ENCODE measurements at places on chromosomes 16 and 17.

GRCh38 chr16:85391769-85392583 lies 221.1 kb upstream of the GSE1 start:
- no peak for DNase-seq

DNA sequence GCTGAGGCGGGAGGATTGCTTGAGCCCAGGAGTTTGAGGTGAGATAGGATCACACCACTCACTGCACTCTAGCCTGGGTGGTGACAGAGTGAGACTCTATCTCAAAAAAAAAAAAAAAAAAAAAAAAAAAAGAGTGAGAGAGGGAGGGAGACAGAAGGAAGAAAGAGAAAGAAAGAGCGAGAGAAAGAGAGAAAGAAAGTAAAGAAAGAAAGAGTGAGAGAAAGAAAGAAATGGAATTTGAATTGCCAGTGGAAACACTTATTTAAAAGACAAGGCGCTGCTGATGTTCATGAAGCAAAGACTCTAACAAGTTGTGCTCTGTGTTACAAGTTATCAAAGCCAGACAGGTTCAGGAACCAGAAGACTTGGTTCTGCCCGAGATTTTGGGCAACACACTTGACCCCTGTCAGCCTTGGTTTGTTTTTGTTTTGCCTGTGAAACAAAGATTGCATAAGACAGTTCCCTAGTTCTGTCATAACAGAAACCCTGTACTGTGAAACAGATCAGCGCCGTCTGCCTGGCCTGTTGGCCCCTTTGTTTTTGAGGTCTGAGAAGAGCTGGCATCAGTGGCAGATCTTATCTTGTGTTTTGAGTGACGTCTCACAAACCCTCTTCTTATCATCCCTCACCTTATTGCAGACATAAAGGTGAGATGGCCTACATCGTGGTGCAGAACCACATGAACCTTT lies 55.4 kb upstream of the ENDOV start:
- DNase-seq: no peak

DNA sequence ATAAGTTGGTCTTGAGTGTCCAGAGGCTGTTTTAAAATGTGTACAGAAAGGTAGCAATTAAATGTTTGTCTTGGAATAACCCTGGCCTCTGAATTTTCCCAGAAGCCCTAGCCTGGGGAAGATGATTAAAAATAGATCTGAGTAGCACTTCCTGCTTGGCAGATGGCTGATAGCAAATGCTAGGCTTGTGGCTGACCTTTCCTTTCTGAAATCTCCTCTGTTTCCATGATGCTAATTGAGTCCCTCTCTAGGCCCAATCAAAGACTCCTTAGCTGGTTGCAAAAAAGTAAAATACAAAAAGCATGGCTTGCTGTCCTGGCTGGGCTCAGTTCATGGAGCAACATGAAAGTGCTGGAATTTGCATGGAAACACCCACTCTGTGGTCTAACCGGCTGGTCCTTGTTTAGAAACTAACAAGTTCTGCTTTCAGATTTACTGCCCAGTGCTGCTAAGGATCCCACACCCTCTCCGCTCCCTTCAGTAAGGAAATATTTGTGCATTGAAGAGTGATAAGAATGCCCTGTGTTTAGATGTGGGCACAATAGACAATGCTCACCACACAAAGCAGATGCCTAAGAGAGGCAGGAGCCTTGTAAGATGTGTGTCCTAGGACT lies 40.8 kb downstream of the YPEL2 start:
- DNase-seq: no peak

- no peak for DNase-seq
Measured at GRCh38 chr16:984121-984694, 2.6 kb downstream of the SOX8 start.

DNA sequence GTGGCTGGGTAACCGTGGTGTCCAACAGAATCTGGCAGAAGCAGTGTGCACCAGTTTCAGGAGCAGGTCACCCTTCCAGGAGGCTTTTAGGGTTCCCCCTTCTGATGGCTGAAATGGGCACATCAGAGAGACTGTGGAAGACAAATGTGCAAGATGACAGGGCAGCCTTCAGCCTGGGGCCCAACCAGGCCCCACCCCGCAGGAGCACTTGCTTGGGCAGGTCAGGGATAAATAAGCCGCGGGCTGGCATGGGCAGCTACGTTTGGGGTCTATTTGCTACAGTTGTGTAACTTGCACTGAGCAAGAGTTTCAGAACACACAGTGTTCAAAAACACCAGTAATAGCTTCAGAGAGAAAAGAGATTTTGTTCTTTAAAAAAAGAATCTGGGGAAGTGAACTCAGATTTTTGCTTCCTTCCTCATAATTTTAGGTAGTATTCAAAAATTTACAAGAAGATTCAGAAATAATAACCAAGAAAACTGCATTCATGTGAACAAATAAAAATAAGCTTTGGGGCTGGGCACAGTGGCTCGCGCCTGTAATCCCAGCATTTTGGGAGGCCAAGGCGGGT lies 44.9 kb upstream of the BAHCC1 start:
- no peak for DNase-seq

DNA sequence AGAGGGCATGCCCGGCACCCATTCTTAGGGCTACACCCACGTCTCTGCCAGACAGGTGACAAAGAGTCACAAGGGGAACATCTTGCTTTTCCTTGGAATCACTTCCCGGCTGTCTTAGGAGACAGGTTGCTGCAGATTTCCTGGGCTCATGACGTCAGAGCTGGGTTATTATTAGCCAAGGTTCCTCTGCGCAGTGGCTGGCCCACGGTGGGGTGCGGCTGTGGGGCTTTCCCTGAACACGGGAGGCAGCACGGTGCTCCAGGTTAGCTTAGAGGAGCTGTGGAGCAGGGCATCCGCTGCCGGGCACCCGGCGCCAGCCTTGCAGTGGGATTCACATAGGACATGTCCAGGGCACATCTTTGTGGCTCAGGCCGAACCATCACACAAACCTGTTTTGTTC lies 118.0 kb upstream of the PLCG2 start:
- DNase-seq: no peak

GRCh38 chr17:59516451-59516850 lies 49.0 kb upstream of the DHX40 start:
- no peak for DNase-seq

GRCh38 chr17:78979780-78980623 lies at the start of gene LGALS3BP:
TSS of gene LGALS3BP (minus strand) at chr17:78979923. CDS start at chr17:78977191, 2,732 bp downstream.
- no peak for DNase-seq

DNA sequence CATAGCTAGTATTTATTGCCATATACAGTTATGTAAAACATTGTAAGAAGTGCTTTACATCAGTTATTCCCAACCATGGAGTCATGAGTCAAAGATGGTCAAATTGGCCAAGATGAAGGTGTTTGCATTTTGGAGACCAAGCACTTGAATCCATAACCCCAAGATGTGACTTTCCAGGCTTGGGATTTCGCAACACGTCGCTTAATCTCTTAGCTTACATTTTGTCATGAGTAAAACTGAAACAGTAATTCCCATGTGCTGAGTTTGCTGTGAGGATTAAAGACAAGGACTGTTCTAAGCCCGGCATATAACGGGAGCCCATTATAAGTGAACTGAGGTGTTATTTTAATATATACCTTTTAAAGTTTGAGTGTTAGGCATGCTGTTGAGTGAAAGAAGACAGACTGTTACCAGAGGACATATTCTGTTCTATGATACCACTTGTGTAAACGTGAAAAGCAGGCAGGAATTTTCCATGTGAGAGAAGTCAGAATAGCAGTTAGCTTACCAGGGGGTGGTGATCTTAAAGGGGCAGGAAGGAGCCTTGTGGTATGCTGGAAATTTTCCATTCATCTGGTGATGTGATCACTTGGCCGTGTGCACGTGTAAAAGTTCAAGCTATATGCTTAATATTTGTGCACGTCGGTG lies 484.9 kb downstream of the WWOX start:
- no peak for DNase-seq

DNA sequence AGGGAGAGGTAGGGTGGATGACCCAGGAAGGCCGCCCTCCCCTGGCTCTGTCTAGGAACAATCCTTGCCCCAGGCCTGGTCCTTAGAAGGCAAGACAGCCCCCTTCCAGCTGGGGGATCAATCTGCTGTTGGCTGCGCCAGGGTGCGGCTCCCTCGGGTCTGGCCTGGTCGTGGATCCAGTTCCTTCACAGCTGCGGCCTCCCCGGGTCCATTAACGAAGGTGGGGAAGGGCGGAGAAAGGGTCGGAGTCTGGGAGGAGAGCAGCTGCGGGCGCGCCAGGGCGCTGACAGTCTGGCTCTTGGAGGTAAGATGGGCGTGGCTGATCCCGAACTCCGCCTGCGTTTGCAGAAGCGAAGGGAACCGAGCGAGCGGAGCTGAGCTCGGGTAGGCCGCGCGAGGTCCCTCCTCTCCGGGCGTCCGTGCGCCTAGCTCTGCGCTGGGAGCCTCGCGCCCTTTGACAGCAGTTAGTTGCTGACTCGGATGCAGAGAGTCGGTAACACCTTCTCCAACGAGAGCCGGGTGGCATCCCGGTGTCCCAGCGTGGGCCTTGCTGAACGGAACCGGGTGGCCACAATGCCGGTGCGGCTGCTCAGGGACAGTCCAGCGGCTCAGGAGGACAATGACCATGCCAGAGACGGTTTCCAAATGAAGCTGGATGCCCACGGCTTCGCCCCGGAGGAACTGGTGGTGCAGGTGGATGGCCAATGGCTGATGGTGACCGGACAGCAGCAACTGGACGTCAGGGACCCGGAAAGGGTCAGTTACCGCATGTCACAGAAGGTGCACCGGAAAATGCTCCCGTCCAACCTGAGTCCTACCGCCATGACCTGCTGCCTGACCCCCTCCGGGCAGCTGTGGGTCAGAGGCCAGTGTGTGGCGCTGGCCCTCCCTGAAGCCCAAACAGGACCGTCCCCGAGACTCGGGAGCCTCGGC lies at the start of gene HSPB9:
TSS of gene HSPB9 (plus strand) at position 434 of the 933 bp plus-strand sequence. CDS start at position 481, 47 bp downstream.
- no peak for DNase-seq

- no peak for DNase-seq
Measured at GRCh38 chr16:88539652-88540345, 30.4 kb upstream of the ZC3H18 start.

- no peak for DNase-seq
Measured at GRCh38 chr16:85662482-85662812, 26.3 kb downstream of the GINS2 start.

DNA sequence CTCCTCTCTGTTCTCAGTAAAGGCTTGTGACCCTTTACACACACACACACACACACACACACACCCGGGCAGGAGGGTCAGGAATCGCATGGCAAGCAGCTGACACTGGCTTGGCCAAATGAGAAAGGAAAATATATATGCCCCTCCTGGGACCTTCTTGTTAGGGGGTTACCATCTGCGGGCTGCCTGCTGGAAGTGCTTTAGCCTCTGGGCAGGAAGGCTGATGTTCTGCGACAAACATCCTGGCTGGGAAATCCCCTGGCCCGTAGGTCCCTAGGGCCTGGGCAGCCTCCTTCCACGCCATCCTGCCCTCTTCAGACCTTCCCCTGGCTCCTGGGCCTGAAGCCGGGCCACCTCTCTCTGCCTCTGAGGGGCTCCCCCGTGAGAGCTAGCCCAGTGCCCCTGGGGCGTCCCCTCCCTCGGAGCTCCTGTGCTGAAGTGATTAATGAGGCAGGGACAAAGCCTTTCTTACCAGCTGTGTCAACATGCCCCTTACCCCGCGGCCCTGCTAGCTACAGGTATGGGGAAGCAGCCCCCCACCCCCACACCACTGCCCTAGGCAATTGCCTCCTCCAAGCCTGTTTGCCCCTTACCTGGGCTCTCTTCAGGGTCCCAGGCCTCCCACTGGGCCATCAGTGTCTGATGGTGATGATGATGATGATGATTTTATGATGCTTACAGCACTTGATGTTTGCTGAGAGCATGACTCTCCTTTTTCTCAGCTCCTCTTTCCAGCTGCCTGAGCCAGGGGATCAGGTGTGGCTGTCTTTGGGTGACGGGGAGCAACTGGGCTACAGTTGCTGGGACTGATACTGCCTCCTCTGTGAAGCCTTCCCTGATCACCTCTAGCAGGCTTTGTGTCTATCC lies 32.8 kb upstream of the ETV4 start:
- DNase-seq: no peak

- no peak for DNase-seq
Measured at GRCh38 chr16:82643936-82644630, 17.3 kb downstream of the CDH13 start.

GRCh38 chr17:20264996-20265395 lies 202.3 kb downstream of the LGALS9B start:
- DNase-seq: no peak

DNA sequence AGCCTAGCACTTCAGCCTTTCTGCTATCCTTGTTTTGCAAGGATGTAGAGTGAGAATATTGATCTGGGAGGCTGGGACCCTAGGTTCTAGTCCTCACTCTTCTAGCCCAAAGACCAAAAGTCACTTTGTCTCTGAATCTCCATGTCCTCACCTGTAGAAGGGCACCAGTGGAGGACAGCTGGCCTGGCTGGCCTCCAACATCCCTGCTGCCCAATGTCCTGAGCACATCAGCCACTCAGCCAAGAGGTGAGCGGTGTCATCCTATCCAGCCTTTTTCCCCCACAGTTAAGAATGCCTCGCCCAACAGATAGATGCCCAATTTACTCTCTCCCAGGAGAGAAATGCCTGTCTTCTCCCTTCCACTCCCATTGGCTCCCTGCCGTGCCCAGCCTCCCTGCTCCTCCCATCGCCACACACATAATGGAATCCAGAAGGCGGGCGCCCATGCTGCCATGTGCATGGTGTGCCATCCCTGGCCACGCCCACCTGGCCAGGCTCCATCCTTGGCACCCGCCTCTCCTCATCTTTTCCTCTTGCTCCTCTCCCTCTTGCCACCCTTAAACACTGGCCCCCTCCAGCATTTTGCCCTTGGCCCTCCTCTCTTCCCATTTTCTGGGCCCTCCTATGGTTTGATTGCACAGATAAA lies 157.3 kb upstream of the SDK2 start:
- DNase-seq: no peak

DNA sequence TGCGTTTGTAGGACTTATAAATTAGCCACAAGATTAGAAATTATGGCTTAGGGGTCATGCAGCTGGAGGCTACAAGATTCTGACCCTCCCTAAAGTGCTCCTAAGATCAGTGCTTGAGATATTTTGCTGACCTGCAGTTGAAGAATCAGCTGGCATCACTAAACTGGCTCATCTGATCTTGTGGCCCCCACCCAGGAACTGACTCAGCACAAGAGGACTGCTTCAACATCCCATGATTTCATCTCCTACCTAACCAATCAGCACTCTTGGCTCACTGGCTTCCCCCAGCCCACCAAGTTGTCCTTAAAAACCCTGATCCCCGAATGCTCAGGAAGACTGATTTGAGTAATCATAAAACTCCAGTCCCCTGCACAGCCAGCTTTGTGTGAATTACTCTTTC lies 86.4 kb upstream of the ERCC4 start:
- DNase-seq: no peak

DNA sequence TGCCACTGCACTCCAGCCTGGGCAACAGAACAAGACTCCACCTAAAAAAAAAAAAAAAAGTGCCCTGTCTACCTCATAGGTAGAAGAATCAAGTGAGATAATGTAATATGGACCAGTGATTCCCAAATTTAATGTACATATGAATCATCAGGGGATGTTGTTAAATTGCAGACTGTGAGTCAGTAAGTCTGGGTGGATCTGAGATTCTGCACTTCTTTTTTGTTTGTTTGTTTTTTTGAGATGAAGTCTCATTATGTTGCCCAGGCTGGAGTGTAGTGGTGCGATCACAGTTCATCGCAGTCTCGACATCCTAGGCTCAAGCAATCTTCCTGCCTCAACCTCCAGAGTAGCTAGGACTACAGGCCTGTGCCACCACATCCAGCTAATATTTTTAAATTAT lies 31.6 kb downstream of the HOXB1 start:
- no peak for DNase-seq

- DNase-seq: no peak
Measured at GRCh38 chr17:4204710-4205173, 59.0 kb downstream of the ANKFY1 start.

- DNase-seq: no peak
Measured at GRCh38 chr16:55151561-55152305, 172.3 kb upstream of the IRX6 start.
